ENCODE measurements at places on chromosomes 4 and X. TPM values are rescaled to one million over a fixed set of nuclear protein-coding genes. Genes with fewer than 3 reads are reported as not detected.

- no peak for DNase-seq
Observed at GRCh38 chr4:31234494-31234893, 514.3 kb downstream of the PCDH7 start.

- DNase-seq, result no peak
Observed at GRCh38 chrX:56726605-56727004, 2.4 kb upstream of the NBDY start.

GRCh38 chr4:144721994-144722393 is 76.0 kb downstream of the HHIP start:
- no peak for DNase-seq

DNA sequence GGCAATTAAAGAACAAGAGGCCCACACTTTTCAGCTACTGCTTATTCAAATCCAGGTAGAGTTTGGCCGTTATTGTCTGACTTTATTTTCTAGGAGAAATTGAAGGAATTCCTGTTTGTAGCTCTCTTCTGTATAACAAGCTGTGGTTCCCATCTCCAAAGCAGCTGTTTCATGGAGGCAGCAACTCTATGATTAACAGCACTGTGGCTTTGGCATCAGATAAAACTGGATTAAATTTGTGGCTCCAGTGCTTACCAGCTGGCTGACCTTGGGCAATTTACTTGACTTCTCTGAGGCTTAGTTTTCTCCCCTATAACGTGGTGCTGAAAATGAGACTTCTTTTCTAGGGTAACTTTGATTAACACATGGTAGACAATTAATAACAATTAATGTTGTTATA is 28.1 kb downstream of the SLC30A9 start:
- DNase-seq, result no peak

UGT8 gene
- total RNA-seq, result 1.2 TPM

Measured in esophagus squamous epithelium (tissue), 5 donors.